ENCODE measurements at places on chromosomes 13 and 19. TPM values are rescaled to one million over a fixed set of nuclear protein-coding genes. Genes with fewer than 3 reads are reported as not detected.

LAIR1 gene
- 0.70 TPM for total RNA-seq

KASH5 gene
- total RNA-seq: not detected

HTR2A gene
- not detected for total RNA-seq

DNA sequence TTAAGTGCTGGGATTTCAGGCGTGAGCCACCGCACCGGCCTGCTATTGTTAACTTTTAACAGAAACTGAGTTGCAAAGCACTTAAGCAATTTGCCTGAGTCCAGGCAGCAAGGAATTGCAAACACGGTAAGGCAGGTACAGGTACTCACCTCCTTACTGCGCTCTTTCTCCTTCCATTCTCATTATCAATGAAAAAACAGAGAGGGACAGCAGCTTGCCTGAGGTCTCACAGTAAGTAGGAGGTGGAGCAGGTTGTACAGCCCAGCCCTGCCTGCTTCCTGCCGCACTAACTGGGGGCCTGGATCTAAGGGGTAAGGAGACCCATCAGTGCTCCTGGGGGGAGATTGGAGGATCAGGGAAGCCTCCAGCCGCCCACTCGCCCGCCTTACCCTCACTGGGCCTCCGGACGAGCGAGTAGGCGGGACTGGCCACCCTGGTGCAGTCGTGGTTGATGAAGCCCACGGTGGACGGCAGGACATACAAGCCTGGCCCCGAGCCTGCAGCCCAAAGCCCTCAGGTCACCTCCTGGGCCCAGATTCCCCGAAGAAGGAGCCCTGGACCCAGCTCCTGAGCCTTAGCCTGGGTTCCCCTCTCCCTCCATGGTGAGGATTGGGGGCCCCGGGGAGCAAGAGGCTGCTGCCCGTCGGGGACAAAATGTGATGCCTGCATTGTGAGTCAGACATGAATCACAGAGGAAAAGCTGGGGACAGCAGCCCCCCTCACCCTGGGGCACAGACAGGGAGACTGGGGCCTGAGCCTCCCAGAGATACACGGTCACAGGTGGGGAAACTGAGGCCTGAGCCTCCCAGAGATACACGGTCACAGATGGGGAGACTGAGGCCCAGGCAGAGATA is 11.4 kb upstream of the SHC2 start:
- no peak overlapping the region for H3K4me3 ChIP-seq
- H3K27ac ChIP-seq: no peak overlapping the region
- H3K4me1 ChIP-seq: no peaks in the 10 kb centered on the region
- no peaks in the 10 kb centered on the region for H3K36me3 ChIP-seq
- H3K27me3 ChIP-seq: peaks cover under 1% of the 10 kb centered on the region

DNA sequence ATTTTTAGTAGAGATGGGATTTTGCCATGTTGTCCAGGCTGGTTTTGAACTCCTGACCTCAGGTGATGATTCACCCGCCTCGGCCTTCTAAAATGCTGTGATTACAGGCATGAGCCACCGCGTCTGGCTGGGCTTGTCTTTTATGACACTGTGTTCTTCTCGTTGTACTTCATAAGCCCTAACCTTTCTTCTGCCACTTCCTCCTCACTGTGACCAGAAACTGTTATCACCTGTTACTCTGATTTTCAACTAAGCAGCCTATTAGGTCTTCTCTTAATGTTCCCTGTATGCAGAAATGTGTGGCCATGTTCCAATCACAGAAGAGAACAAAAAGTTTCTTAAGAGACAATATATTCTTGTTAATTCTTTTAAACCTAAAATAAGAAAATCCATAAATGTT is 16.4 kb downstream of the ZNF790 start:
- H3K4me1 ChIP-seq: no peaks in the 10 kb centered on the region
- DNase-seq: no peak
- peaks cover 28% of the 10 kb centered on the region for H3K36me3 ChIP-seq
- no peak overlapping the region for H3K27ac ChIP-seq

DNA sequence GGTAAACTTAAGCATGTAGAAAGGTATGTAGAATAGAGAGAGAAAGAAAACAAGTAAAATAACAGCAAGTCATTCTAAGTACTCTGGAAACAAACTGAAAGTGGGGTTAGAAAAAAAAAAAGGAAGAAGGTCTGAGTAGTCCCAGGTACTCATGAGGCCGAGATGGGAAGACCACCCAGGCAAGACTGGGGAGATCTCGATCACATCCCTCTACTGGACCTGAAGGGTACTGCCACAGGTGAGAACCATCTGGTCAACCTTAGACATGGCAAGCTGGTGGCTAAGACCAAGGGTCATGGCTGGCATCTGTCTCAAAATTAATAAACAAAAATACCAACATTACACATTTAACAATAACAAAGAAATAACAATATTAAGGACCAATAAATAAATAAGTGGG is 36.3 kb upstream of the ZNF724 start:
- H3K27me3 ChIP-seq: no peaks in the 10 kb centered on the region
- no peaks in the 10 kb centered on the region for H3K36me3 ChIP-seq
- H3K4me1 ChIP-seq: peaks cover 27% of the 10 kb centered on the region
- H3K27ac ChIP-seq: no peak overlapping the region
- DNase-seq: no peak

- no peak overlapping the region for H3K4me3 ChIP-seq
- peaks cover 3% of the 10 kb centered on the region for H3K27me3 ChIP-seq
- H3K27ac ChIP-seq: no peak overlapping the region
- no peaks in the 10 kb centered on the region for H3K4me1 ChIP-seq
These were observed 301.1 kb downstream of the IRS2 start for GRCh38 chr13:109485136-109485794.

- peaks cover 10% of the 10 kb centered on the region for H3K27me3 ChIP-seq
- DNase-seq: no peak
- H3K36me3 ChIP-seq: no peaks in the 10 kb centered on the region
- no peaks in the 10 kb centered on the region for H3K4me1 ChIP-seq
- H3K4me3 ChIP-seq: no peak overlapping the region
These were observed 150.9 kb downstream of the URI1 start for GRCh38 chr19:30092721-30093569.

DNA sequence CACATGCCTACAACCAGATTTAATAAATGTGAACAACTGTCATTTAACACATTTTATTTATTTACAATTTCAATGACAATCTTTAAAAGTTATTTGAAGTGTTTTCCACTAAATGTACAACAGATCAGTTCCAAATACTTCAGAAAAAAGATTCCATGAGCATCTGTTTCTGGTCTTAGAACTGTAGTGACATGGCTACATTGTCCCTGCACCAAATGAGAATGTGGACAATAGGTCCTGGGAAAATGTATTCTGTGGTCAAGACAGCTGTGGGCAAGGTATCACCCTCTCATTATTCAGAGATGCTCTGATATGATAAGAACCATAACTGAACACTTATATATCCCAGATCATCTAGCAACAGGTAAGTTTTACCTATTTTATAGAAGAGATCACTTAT is 43.7 kb downstream of the ELF1 start:
- H3K4me1 ChIP-seq: peaks cover 63% of the 10 kb centered on the region
- peak overlapping the region; percentile 57 for H3K27ac ChIP-seq
- no peak overlapping the region for H3K4me3 ChIP-seq

DNA sequence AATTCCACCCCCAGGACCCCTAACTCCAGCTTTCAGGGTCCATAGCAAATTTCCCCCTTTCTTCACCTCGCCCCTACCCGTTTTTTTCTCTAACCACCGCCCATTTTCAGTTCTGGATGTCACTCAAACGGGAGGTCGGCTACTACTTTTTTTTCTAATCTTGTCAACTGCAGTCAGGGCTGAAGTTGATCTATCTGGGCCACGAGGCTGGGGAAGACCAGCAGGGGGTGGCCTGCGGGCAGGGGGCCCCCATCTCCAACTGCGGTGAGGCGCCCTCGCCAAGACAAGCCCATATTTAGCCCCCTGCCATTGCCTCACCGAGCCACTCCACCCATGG is 748 bp downstream of the LHFPL6 start:
- H3K27me3 ChIP-seq: peaks cover 4% of the 10 kb centered on the region
- peaks cover 6% of the 10 kb centered on the region for H3K4me1 ChIP-seq

DNA sequence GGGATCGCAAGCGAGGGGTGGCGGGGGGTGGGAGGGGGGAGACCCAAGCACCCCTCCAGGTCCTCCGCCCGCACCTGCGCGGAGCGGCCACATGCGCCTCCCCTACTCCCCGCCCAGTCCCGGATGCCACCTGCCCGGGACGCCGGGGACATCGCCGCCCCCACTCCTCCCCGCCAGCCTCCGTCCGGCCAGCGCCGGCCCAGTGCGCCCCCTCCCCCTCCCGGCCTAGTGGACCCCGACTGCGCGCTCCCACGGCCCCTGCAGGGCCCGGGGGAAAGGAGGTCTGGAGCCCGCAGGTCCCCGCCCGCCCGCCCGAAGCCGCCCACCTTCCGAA is 263 bp downstream of the RHPN2 start:
- H3K27me3 ChIP-seq: no peaks in the 10 kb centered on the region
- H3K36me3 ChIP-seq: peaks cover 2% of the 10 kb centered on the region
- DNase-seq: no peak
- peaks cover 59% of the 10 kb centered on the region for H3K4me1 ChIP-seq
- peak overlapping the region; percentile 96 for H3K4me3 ChIP-seq
- H3K27ac ChIP-seq: peak overlapping the region; percentile 64

DNA sequence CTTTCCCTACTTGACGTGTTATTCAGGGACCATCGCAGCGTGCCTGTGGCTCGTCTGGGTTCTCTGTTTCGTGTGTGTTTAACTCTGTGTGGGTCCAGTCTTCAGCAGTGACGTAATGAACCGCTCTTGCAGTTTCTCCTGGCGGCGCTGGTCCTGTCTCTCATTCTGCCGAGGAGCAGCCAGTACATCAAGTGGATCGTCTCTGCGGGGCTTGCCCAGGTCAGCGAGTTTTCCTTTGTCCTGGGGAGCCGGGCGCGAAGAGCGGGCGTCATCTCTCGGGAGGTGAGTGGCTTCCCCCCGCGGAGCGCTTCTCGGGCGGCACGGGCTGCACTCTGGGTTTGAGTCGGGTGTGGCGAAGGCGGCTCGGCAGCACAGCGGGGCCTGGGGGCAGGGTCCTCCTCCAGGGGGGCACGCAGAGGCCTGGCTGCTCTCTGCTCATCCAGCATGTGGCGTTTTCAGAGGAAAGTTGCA is 36.3 kb upstream of the TFDP1 start:
- peaks cover 38% of the 10 kb centered on the region for H3K36me3 ChIP-seq
- no peaks in the 10 kb centered on the region for H3K27me3 ChIP-seq
- no peak for DNase-seq
- peaks cover 38% of the 10 kb centered on the region for H3K4me1 ChIP-seq
- no peak overlapping the region for H3K27ac ChIP-seq

DNA sequence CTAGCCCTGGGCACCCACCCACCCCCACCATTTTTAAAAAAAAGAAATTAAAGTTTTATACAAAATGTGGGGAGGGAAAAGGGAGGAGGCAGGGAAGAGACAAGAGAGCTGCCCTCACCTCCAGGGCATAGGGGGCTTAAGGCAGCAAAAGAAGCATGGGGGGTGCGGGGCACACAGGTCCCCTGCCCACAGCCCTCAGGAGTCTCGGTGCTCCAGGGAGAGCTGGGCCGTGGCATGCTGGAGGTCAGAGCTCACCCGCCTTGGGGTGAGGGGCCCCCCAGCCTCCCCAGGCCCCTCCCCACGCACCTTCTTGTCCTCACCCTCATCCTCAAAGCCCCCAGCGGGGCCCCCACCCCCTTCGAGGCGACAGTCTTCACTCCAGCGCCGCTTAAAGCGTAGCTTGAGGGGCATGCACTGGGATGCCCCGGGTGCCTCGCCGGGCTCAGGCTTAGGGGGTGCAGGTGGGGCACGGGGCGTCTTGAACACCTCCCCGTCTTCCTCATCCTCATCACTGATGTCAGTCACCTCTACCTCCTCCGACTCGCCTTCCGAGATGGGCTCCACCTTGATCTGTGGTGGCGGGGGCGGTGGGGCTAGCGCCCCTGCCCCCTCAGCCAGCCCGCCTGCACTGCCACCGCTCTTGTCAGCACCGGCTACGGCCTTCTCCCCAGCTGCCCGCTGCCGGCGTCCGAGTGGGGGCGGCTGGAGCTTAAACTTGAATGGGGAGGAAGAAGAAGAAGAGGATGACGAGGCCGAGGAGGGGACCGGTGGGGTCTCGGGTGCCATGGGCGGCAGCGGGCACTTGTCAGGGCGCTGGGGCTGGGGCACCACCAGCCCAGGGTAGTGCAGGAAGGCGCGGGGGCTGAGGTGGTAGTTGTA is 6.1 kb upstream of the GSK3A start:
- no peak for DNase-seq
- no peak overlapping the region for H3K27ac ChIP-seq
- peaks cover 7% of the 10 kb centered on the region for H3K36me3 ChIP-seq
- no peaks in the 10 kb centered on the region for H3K27me3 ChIP-seq

DNA sequence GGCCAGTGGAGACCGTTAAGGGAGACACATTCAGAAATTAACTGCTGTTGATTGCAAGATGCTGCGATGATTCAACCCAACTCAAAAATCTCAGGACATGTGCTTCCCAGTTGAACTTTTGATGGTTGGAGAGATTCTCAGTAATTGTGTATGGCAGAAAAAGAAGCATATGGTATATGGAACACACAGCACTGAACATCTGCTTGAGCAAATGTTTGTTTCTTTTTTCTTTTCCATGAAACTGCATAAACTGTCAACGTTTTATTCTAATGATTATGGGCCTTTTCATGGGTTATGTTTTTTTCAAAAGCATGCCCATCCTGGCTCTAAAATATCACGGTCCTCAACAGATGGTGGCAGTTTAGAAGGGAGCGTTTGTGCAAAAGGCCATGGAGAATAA is 40.1 kb upstream of the USP29 start:
- H3K4me3 ChIP-seq: no peak overlapping the region
- no peak for DNase-seq
- no peaks in the 10 kb centered on the region for H3K27me3 ChIP-seq
- H3K27ac ChIP-seq: no peak overlapping the region
- no peaks in the 10 kb centered on the region for H3K36me3 ChIP-seq
- peaks cover 50% of the 10 kb centered on the region for H3K4me1 ChIP-seq

GRCh38 chr19:41535029-41535622 is 40.8 kb upstream of the CEACAM21 start:
- no peaks in the 10 kb centered on the region for H3K27me3 ChIP-seq
- no peak for DNase-seq
- no peak overlapping the region for H3K27ac ChIP-seq
- no peaks in the 10 kb centered on the region for H3K4me1 ChIP-seq
- no peak overlapping the region for H3K4me3 ChIP-seq
- no peaks in the 10 kb centered on the region for H3K36me3 ChIP-seq

DNA sequence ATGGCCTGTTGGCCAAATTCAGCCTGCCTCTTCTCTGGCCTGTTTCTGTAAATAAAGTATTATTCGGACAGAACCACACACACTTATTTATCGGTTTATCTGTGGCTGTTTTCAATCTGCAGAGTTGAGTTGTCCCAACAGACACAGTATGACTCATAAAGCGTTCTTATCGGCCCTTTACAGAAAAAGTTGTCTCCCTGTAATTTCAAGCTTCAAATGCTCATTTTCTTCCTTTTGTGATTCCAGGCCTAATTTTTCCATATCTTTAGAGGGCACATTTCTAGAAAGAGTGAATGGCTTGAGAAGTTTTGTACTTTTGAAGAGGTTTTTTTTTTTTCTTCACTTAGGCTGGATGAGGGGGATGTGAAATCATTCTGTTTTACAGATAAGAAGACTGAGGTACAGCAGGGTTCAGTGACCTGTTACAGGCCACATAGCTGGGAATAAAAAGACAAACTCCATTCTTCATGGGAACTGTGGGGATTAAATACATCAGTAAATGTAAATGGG is 440.9 kb downstream of the TSHZ3 start:
- no peaks in the 10 kb centered on the region for H3K27me3 ChIP-seq
- no peaks in the 10 kb centered on the region for H3K4me1 ChIP-seq
- no peak overlapping the region for H3K27ac ChIP-seq
- no peaks in the 10 kb centered on the region for H3K36me3 ChIP-seq
- no peak for DNase-seq

- 0 out of 2 replicates have a peak, but pooled peaks cover 8% of the 10 kb centered on the region for H3K4me1 ChIP-seq
- H3K4me3 ChIP-seq: no peak overlapping the region
- no peaks in the 10 kb centered on the region for H3K27me3 ChIP-seq
- no peak overlapping the region for H3K27ac ChIP-seq
These were observed 33.8 kb downstream of the TSC22D1 start for GRCh38 chr13:44542361-44542760.

Measured in HepG2 (cell line).